ENCODE measurements at places on chromosomes 7 and 10. TPM values are rescaled to one million over a fixed set of nuclear protein-coding genes. Genes with fewer than 3 reads are reported as not detected.
A peak's percentile ranks its signal among the peaks of the same experiment; 100 is the strongest.

OR2A5 gene
- polyA plus RNA-seq = 0.18 TPM

NT5C3A gene
- polyA plus RNA-seq = 43.3 TPM

HTR7 gene
- polyA plus RNA-seq = 0.34 TPM

GRCh38 chr10:77177589-77177988, 460.0 kb downstream of the KCNMA1 start:
- no peak for DNase-seq

C10orf105 gene
- 0.71 TPM for polyA plus RNA-seq

DNA sequence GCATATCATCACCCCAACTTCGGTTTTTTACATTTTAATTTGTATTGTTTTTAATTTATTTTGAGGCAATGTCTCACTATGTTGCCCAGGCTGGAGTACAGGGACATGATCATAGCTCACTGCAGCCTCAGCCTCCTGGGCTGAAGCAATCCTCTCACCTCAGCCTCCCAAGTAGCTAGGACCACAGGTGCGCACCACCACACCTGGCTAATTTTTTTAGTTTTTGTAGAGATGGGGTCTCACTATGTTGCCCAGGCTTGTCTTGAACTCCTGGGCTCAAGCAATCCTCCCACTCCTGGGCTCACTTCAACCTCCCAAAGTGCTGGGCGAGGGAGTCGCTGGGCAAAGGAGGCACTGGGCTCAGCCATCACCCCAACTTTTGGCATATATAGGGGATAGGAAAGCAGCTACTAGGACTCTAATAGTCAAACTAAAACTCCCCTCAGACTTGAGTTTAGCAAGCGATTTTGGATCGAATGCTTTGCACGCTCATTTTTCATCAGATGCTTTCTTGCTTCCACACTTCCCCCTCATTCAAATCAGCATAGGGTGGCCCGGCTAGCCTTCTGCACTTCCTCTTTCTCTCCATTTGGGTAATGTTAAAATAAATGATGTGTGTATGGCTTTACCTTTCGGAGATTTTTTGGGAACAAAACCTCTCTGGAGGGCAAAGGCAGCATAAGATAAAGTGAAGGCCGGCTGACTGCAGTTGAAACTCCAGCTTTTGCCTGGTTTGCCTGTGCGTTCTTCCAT, 20.8 kb upstream of the NMT2 start:
- no peak for DNase-seq

- DNase-seq = no peak
Observed at GRCh38 chr7:24463474-24463873, 109.8 kb upstream of the PALS2 start.

DNA sequence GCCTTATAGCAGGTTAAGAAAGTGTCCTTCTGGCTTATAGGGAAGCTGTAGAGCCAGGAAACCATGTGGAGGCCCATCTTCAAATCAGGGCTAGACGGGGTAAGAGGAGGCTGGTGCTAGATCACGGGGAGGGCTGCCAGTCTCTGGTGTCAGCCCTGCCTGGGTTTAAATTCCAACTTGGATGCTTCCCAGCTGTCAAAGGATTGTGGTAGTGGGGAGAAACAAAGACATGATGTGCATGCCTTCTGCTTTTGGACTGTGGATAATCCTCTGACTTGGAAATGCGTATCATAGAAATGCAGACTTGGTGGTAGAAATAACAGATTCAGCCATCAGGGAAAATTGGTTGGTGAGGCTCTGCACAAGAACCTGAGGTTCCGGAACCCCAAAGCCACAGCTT, 325.6 kb downstream of the PHTF2 start:
- DNase-seq = no peak

PLAC9 gene
- 50.2 TPM for polyA plus RNA-seq

LRRC61 gene
- polyA plus RNA-seq = 16.2 TPM

GRCh38 chr10:125331056-125331455, 170.7 kb upstream of the CTBP2 start:
- no peak for DNase-seq

GRCh38 chr10:6231146-6231545, 28.4 kb downstream of the PFKFB3 start:
- no peak for DNase-seq

GRCh38 chr10:28925121-28925663, 247.9 kb downstream of the BAMBI start:
- peak; percentile 55 for DNase-seq

DNA sequence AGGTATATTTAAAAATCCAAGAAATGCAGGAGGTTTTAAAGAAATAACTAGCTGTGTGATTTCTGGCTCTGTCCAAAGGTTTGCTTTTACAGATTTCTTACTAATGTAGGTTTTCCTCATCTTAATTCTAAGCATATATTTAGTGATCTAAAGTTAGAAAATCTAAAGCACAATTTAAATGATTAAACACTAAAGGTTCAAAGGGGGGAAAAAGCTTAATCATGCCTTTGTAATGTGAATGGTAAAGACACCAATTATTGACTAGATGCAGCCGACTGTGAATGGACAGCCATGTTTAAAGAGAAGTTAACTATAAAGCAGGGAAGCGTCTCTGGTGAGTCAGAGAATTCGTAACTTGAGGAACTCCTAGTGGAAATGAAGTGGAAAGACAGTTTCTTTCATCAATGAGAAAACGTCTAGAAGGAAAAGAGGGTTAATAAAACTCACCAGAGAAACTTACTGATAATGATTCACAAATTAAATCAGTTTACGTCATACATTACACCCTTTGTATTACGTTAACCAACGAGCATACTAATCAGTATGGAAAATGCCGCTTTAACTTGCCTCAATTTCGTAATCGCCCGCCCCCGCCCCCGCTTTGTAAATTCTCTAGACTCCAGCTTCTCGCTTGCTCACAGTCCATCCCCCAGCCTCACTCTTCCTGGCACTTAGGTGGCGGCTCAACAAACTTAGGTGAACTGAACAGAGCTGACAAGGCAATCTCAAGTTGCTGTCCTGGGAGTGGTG, 1.1 kb upstream of the HBP1 start:
- DNase-seq = no peak

DNA sequence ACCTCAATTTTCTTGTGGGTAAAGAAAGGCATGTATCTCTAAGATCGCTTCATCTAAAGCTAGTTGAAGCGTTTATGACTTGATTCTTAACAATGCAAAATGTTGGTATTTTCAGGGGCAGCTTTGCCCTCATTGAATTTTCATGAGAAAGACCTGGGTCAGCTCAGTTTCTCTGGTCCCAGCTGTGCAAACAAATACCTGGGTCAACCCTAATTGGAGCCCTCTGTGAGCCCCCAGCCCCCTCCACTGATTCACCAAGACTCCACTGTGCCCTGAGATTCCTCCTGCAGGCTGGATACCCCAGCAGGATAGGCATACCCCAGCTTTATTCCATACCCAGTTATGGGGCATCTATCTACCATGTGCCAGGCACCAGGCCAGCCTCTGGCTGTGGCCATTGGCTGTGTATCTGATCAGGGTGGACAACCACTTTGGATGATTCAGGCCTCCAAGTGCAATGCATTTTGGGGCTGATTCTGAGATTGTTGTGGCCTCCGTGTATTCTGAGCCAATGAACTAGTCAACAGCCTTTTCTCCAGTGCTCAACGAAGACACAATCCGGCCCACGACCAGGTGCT, 201.9 kb downstream of the MYOF start:
- DNase-seq = no peak
